Activated CD4-positive, alpha-beta T cell treated with anti-CD3 and anti-CD28 coated beads, Interleukin-2, amount 10 ng/mL, durations not matched to agents 7 days and 5 days (primary cell): ENCODE measurements at places on chromosomes 5 and 9. TPM values are rescaled to one million over a fixed set of nuclear protein-coding genes. Genes with fewer than 3 reads are reported as not detected.

DNA sequence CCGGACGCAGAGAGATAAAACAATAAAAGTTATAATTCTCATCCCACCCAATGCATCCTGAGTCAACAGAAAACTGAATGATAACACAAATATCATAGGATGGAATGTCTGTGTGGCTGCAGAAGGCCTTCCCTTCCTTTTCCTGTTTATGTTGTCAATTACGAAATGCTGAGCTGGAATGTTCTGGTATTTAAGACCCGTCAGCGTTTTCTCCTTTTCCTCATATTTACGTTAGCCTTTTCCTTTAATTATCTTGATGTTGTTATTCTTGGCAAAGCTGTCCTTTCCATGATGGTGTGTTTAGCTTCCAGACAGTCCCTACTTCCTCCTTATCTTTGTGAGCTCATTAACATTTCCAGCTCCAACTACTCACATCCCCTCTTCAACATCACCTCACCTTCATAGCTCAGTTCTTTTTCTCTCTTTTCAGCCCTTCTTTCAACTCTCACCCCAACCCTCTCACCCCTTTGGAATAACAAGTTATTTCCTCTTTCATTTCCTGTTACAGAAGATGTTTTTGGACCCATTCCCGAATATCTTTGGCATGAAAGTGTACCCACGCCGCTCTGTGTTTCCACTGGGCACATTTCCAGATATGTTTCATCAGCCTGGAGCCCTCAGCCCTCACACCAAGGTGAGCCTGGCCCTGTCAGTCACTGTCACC lies 221.6 kb downstream of the NR2F1-AS1 start:
- H3K27ac ChIP-seq = peak overlapping the region; percentile 3
- H3K4me1 ChIP-seq = no peaks in the 10 kb centered on the region
- DNase-seq = no peak
- H3K4me3 ChIP-seq = no peak overlapping the region
- no peaks in the 10 kb centered on the region for H3K27me3 ChIP-seq

OMD gene
- total RNA-seq = not detected

GRCh38 chr9:133710661-133711427 lies 27.3 kb downstream of the SARDH start:
- no peaks in the 10 kb centered on the region for H3K27me3 ChIP-seq
- DNase-seq = no peak
- H3K4me1 ChIP-seq = peaks cover 8% of the 10 kb centered on the region
- H3K4me3 ChIP-seq = no peak overlapping the region

GRCh38 chr5:172740428-172741205 lies 30.4 kb downstream of the DUSP1 start:
- no peak overlapping the region for H3K27ac ChIP-seq
- no peaks in the 10 kb centered on the region for H3K4me1 ChIP-seq
- H3K36me3 ChIP-seq = no peaks in the 10 kb centered on the region
- DNase-seq = no peak
- H3K27me3 ChIP-seq = no peaks in the 10 kb centered on the region
- H3K4me3 ChIP-seq = no peak overlapping the region

HACD4 gene
- 17.1 TPM for total RNA-seq

- no peak overlapping the region for H3K27ac ChIP-seq
- H3K4me3 ChIP-seq = no peak overlapping the region
- no peaks in the 10 kb centered on the region for H3K27me3 ChIP-seq
Measured at GRCh38 chr5:158492841-158493242, 606.9 kb downstream of the EBF1 start.

SLC6A7 gene
- total RNA-seq = not detected

- peaks cover 2% of the 10 kb centered on the region for H3K36me3 ChIP-seq
- H3K4me1 ChIP-seq = peaks cover 5% of the 10 kb centered on the region
- no peak for DNase-seq
- H3K27me3 ChIP-seq = no peaks in the 10 kb centered on the region
- H3K4me3 ChIP-seq = no peak overlapping the region
Measured at GRCh38 chr9:20698782-20699181, 14.7 kb downstream of the FOCAD start.

DNA sequence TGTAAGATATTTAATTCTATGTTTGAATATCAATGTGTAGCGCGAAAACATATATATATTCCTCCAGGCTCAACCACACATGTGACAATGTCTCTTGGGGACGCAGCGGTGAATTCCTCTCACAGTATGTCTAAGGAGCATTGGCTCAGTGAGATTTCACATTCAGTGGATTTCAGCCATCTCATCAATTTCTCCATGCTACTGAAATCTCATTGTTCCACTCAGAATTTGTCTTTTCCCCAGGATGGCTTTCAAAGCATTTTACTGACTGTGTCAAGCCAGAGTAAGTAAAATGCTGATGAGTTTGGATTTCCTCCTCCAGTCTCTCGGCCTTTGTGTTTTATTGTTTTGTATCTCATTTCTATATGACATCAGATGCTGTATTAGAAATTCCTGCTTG lies 1.3 kb upstream of the OR1J1 start:
- no peak for DNase-seq
- no peaks in the 10 kb centered on the region for H3K36me3 ChIP-seq
- no peak overlapping the region for H3K4me3 ChIP-seq
- H3K27me3 ChIP-seq = peaks cover 15% of the 10 kb centered on the region

GRCh38 chr5:133868946-133869518 lies 99.4 kb downstream of the C5orf15 start:
- no peaks in the 10 kb centered on the region for H3K27me3 ChIP-seq
- DNase-seq = peak; percentile 81
- no peak overlapping the region for H3K4me3 ChIP-seq
- peak overlapping the region; percentile 6 for H3K27ac ChIP-seq
- H3K36me3 ChIP-seq = peaks cover 2% of the 10 kb centered on the region
- peaks cover 16% of the 10 kb centered on the region for H3K4me1 ChIP-seq

DNA sequence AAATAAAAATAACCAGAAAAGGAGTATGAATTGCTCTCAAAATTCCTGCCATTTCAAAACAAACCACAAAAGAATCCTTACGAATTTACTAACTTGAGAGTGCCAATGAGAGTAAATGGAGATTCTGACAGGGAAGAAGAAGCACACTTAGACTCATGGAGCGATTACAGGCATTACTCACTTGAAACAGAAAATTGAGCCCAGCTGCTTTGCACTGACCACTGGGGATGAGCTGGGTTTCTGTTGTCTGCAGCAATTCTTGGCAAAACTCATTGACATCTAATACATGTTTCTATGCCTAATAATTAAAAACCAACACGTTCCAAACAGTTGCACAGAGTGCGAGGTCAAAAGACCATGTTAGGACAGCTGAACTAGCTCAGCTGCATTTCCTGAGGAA lies 731.6 kb downstream of the DNAH5 start:
- no peak overlapping the region for H3K4me3 ChIP-seq
- H3K4me1 ChIP-seq = no peaks in the 10 kb centered on the region
- no peak overlapping the region for H3K27ac ChIP-seq
- H3K27me3 ChIP-seq = no peaks in the 10 kb centered on the region

DNA sequence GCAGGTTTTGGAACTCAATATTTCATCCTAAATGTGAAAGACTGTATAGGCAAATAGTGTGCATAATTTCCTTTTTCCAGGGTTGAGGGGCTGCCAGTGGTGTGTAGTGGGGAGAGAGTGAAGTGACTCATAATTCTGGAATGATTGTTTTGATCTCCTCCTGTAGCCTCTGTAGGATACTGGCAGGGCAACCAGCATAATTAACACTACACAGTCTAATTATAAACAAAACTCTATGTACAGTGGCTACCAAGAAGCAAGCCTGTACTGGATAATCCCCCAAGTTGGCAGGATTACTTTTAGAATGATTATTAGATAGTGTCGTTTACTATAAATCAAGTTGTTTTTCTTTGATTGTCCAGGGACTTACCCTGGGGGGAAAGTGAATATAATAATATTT lies 32.2 kb downstream of the LNPEP start:
- no peaks in the 10 kb centered on the region for H3K27me3 ChIP-seq
- DNase-seq = no peak
- H3K27ac ChIP-seq = no peak overlapping the region
- H3K4me3 ChIP-seq = no peak overlapping the region
- H3K4me1 ChIP-seq = peaks cover 73% of the 10 kb centered on the region

NR6A1 gene
- total RNA-seq = 0.19 TPM

DNA sequence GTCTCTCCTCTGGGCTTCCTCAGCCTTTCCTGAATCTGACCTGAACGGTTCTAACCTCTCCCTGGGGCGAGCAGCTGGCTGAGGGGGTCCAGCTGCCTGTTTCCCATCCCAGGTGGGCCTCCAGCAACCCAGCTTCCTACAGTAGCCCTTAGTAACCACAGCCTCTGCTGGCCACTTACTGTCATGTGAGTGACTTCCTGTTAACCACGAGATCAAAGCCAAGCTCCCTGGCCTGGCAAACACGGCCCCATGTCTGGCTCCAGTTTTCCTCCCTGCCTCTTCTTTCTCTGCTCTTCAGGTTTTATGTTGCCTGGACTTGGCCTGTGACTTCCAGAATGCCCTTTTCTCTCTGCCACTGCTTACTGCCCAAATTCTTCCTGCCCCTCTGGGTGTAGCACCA lies 47.2 kb upstream of the DAB2IP start:
- DNase-seq = no peak
- H3K27me3 ChIP-seq = peaks cover 30% of the 10 kb centered on the region
- H3K4me1 ChIP-seq = peaks cover 8% of the 10 kb centered on the region
- no peak overlapping the region for H3K4me3 ChIP-seq
- no peak overlapping the region for H3K27ac ChIP-seq

- DNase-seq = no peak
- no peaks in the 10 kb centered on the region for H3K36me3 ChIP-seq
- no peak overlapping the region for H3K27ac ChIP-seq
- no peaks in the 10 kb centered on the region for H3K4me1 ChIP-seq
- peaks cover 46% of the 10 kb centered on the region for H3K27me3 ChIP-seq
- H3K4me3 ChIP-seq = no peak overlapping the region
Measured at GRCh38 chr9:962023-962422, 14.4 kb upstream of the DMRT3 start.

MAMDC4 gene
- total RNA-seq = 12.4 TPM

DNA sequence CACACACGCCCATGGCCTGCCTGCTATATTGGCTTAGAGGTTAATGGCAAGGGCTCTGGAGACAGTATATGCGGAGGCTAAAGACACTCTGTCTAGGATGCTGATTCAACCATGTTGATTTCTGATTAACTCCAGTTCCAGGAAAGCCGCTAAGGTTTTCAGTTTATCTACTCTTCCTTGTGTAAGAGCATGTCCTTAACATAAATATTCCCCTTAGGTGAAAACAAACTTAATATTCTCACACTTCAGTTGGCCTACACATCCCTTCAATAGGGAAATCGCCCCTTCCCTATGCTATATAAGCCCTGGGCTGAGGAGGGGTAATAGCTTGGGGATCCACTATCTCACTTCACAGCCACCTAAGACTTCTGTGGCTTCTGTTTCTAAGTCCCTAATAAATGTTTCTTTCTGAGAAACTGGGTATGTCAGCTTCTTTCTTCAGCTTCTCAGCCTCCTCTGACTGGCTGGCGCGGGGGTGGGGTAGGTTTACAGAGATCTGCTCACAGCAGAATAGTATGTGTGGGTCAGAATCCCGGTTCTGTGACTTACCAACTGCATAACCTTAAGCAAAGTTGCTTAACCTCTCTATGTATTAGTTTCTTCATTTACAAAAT lies 4.3 kb upstream of the GPX3 start:
- no peak overlapping the region for H3K4me3 ChIP-seq
- peaks cover 14% of the 10 kb centered on the region for H3K27me3 ChIP-seq
- no peak overlapping the region for H3K27ac ChIP-seq
- no peak for DNase-seq
- H3K4me1 ChIP-seq = peaks cover 21% of the 10 kb centered on the region

- H3K27ac ChIP-seq = no peak overlapping the region
- peak overlapping the region; percentile 20 for H3K4me3 ChIP-seq
- peaks cover 18% of the 10 kb centered on the region for H3K36me3 ChIP-seq
- no peak for DNase-seq
- H3K27me3 ChIP-seq = peaks cover 4% of the 10 kb centered on the region
Measured at GRCh38 chr5:140348104-140348503, 1.7 kb upstream of the HBEGF start.

- H3K4me3 ChIP-seq = no peak overlapping the region
- no peaks in the 10 kb centered on the region for H3K36me3 ChIP-seq
- no peaks in the 10 kb centered on the region for H3K4me1 ChIP-seq
- no peak for DNase-seq
- no peak overlapping the region for H3K27ac ChIP-seq
- no peaks in the 10 kb centered on the region for H3K27me3 ChIP-seq
Measured at GRCh38 chr9:107730666-107731065, 241.1 kb upstream of the KLF4 start.

GRCh38 chr5:10525124-10525495 lies 38.8 kb upstream of the ANKRD33B start:
- no peak overlapping the region for H3K4me3 ChIP-seq
- H3K27ac ChIP-seq = no peak overlapping the region
- H3K4me1 ChIP-seq = no peaks in the 10 kb centered on the region
- H3K27me3 ChIP-seq = no peaks in the 10 kb centered on the region

GRCh38 chr9:79644601-79645000 lies 72.8 kb downstream of the TLE4 start:
- H3K27ac ChIP-seq = no peak overlapping the region
- no peak for DNase-seq
- H3K27me3 ChIP-seq = no peaks in the 10 kb centered on the region

CDC20B gene
- 0.12 TPM for total RNA-seq

GRCh38 chr9:99870126-99870525 lies 36.3 kb upstream of the STX17 start:
- no peak overlapping the region for H3K4me3 ChIP-seq
- DNase-seq = no peak
- H3K36me3 ChIP-seq = no peaks in the 10 kb centered on the region
- H3K27ac ChIP-seq = no peak overlapping the region
- H3K27me3 ChIP-seq = no peaks in the 10 kb centered on the region

DNA sequence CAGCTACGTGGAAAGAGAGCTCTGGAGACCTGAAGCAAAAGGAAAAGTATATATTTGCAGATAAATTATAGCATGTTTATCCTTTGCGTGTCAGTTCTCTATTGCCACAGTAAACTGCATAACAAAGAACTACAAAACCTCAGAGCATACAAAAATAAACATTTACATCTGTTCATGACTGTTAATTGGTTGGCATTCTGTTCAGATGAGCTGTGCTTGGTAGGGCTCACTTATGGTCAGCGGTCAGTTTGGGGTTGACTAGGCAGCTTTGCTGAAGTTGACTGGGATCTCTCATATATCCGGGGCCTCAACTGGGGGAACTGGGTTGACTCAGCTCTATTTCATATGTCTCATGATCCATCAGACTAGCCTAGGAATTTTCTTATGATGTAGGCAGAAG lies 257.7 kb downstream of the TLE1 start:
- H3K4me1 ChIP-seq = no peaks in the 10 kb centered on the region
- H3K27ac ChIP-seq = no peak overlapping the region
- H3K4me3 ChIP-seq = no peak overlapping the region

C9 gene
- total RNA-seq = not detected

DNA sequence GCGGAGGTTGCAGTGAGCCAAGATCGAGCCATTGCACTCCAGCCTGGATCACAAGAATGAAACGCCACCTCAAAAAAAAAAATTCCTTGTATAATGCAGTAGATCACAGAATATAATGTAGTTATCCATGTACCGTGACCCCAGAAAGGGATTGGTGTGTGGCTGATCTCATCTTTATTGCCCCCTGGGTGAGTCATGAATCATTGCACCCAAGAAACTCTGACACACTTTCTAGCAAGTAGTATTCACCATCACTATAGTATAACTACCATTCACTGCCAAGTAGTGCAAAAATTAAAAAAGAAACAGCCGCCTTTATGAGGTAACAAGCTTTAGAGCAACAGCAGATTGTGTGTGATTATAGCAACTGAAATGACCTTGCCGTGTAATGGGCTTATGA lies 23.7 kb upstream of the ANKH start:
- DNase-seq = no peak
- H3K4me1 ChIP-seq = no peaks in the 10 kb centered on the region
- H3K27ac ChIP-seq = no peak overlapping the region
- H3K27me3 ChIP-seq = peaks cover 4% of the 10 kb centered on the region
- no peaks in the 10 kb centered on the region for H3K36me3 ChIP-seq
